ENCODE measurements at places on chromosomes 16 and 17.

DNA sequence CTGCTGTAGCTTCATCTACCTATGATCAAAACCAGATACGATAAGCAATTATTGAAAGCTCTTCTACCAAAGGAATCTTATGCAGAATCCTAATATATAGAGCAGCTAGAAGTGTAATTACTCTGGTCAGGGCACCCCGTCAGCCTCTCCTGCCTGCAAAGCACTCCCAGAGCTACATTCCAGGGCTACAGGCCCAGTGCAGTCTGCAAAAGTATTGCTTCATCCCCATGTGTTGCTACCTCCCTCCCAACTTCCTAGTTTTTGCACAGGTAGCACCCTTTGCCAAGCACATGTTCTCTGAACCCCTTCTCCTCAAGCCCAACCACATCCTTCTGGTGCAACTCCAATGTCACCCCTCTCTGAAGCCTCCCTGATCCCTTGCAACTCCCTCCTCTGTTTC lies 7.0 kb downstream of the CES5A start:
- no peak for DNase-seq

DNA sequence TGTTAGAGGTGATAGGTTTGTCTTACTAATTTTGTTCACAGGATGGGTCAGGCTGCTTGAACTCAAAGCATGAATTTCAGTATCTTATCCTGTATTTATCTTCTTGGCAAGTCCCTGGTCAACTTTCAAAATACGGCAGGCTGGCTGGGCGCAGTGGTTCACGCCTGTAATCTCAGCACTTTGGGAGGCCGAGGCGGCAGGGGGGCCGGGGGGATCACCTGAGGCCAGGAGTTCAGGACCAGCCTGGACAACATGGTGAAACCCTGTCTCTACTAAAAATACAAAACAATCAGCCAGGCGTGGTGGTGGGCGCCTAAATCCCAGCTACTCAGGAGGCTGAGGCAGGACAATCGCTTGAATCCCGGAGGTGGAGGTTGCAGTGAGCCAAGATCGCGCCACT lies 25.0 kb upstream of the RSL1D1 start:
- no peak for DNase-seq

- DNase-seq = no peak
Observed at GRCh38 chr16:29804455-29805231, 1.7 kb upstream of the MAZ start.

GRCh38 chr16:70253291-70254106 lies 1.8 kb upstream of the EXOSC6 start:
- DNase-seq = no peak

- DNase-seq = no peak
Observed at GRCh38 chr16:74455213-74455612, 33.9 kb upstream of the CLEC18B start.

- no peak for DNase-seq
Observed at GRCh38 chr17:37214416-37214815, 161.4 kb upstream of the C17orf78 start.

DNA sequence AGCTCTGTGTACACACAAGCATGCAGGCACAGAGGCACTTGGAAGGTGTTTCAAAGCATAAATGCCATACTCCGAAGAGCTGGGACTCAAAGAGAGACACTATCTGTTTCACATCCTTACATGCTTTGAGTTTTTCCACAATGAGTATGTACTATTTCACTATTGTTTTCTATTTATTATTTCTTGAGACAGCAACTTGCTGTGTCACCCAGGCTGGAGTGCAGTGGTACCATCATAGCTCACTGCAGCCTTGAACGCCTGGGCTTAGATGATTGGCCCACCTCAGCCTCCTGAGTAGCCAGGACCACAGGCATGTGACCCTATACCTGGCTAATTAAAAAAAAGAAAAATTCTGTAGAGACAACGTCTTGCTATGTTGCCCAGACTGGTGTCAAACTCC lies 31.6 kb downstream of the CYB5D2 start:
- no peak for DNase-seq

- no peak for DNase-seq
Observed at GRCh38 chr17:77096570-77097214, 44.1 kb upstream of the SEC14L1 start.

DNA sequence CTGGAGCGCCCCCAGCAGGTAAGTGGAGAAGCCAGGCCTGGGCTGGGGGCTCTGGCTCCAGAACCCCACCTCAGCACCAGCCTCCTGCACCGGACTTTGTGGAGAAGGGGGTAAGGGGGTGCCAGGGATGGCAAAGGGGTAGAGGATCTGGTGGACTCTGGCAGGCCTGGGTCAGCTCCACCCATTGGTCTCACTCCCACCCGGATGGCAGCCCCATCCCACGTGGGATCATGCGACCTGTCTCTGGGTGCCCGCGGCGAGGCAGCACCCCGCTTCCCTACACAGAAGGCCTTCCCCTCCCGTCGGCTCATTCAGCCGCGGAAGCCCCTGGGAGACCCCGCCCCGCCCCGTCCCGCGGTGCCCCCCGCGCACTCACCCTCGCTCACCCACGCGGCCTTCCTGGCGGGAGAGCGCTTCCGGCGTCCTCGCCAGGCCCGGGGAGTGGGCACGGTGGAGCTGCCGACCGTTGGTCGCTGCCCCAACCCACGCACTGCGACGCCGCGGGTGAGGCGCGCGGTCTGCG lies 498 bp upstream of the PLEKHG4 start:
- no peak for DNase-seq

DNA sequence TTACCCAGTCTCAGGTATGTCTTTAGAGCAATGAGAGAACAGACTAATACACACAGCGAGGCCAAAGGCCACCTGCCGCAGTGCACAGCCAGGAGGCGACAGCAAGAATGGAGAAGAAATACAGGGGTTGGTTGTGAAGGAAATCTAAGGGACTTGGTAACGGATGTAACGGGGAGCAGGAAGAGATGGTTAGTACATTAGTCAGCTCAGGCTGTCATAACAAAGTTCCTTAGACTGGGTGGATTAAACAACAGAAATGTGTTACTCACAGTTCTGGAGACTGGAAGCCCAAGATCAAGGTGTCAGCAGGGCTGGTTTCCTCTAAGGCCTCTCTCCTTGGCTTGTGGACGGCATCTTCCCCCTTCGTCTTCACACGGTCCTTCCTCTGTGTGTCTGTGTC lies 47.1 kb downstream of the TVP23C start:
- no peak for DNase-seq

DNA sequence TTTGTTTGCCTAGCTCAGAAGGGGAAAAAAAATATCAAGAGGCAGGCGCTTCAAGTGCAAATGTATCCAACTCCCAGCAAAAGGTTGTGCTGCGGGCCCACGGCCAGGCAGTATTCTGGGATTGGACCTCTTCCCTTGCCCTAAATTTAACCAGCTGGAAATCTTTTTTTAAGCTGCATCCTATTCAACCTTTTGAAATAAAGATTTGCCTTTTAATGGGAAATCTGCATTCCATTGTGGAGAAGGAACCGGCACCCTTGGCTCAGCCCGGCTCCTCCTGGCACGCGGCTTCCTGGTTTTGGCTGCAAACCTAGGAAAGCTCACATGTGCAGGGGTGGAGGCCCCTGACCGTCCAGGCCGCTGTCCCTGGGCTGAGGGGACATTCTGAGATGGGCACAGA lies 38.8 kb upstream of the ENPP7 start:
- DNase-seq = peak; percentile 27

DNA sequence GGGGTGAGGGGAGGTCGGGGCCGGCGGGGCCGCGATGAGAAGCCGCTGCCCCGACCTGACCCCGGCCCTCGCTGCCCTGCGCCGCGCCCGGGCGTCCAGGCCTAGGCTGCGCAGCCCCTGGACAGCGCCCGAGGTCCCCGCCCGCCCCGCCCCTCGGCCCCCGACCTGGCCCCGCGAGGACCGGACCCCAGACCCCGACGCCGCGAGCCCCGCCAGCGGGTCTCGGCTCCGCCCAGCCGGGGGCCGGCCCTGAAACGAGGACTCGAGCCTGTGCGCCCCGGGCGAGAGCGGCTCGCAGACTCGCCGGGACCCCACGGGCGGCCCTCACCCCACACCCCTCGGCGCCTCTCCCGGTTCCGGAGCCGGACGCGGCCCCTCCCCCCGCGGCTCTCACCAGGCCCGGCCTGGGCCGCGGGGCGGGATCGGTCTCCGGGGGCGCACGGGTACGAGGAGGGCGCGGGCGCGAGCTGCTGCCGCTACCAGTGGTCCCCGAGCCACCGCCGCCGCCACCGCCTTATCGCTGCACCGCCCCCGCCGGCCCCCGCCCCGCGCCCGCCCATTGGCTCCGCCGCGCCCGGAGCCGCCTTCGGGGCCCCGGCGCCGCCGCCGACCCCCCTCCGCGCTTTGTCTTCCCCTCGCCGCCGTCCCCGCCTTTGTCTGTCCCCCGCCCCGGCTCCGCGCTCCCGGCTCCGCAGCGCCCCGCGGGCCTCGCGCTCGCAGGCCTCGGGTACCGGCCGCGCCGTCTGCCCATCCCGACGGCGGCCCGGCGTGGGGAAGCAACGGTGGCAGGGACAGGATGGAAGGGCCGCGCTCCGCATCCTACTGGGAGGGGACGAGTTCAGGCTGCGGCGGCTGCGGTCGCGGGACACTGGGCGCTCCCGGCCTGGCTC lies at the start of gene LIMD2:
LIMD2 (minus strand) TSS at position 488 of the 890 bp plus-strand sequence. CDS start 827 bp downstream, outside the sequence.
- DNase-seq = no peak

DNA sequence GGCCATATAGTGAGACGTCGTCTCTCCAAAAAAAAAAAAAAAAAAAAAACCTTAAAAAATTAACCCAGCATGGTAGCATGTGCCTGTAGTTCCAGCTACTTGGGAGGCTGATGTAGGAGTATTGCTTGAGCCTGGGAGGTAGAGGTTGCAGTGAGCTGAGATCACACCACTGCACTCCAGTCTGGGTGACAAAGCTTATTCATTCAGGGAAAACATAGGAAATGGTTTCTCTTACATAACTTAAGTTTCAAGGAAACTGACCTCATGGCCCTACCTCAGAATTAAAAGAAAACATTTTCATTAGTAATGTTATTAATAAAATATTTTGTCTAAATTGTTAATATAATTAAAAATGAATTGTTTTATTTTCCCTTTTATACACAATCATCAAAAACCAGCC lies 31.4 kb downstream of the COG1 start:
- no peak for DNase-seq

GRCh38 chr17:50532452-50533024 lies at the start of gene EPN3:
TSS of gene EPN3 (plus strand) at chr17:50532735. CDS start at chr17:50536557, 3,822 bp downstream.
- DNase-seq = peak; percentile 75

- DNase-seq = no peak
Observed at GRCh38 chr16:57682809-57683635, 11.6 kb upstream of the DRC7 start.

DNA sequence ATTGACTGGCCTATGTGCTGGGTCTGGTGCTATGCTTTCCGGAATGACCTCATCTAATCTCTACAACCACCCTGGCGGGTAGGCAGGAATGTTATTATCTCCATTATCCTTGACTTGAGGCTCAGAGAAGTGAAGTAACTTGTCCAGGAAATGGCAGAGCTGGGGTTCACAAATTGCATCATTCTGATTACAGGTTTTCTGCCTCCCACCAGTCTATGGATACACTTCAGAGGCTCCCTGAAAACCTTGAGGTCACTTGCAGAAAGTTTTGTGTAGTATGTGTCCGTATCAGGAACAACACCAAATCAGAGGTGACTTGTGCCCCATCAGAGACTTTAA lies 19.1 kb downstream of the NOD2 start:
- DNase-seq = no peak

All from breast epithelium (tissue), 4 donors.